ENCODE measurements at places on chromosomes 1 and 21.
A peak's percentile ranks its signal among the peaks of the same experiment; 100 is the strongest.

DNA sequence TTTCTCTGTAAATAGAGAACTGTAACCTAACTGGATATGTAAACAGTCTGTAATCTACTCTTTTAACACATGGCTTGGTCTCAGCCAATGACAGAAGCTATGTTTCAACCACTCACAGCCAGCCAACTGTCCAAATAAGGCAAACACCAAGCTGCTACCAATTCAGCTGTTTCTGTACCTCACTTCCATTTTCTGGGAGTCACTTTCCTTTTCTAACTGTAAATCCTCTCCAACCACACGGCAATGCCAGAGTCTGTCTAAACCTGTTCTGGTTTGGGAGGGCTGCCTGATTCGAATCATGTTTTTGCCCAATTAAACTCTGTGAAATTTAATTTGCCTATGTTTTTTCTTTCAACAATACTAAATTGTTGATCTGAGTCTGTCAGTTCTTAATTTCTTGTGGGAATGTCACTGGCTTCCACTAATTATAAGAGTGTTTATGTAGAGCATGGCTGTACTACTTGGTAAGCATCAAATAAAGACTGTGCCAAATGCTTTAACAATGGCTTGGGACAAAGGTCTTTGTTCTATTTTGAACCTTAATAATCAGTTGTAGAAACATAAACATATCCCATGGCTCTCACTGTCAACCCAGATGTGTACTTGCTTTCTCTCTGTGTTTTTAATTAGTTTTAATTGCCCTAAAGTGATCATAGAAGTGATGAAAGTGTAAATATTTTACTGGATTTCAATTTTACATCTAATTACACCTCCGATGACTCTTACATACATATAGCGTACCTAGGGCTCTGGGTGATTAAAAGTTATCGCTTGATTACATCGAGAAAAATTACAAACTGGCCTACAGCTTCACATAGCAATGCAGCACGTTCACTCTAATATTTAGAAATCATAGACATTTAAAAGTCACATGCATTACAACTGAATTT lies 1144.6 kb upstream of the TMPRSS15 start:
- DNase-seq = no peak

GRCh38 chr1:66240491-66241484 lies 293.2 kb upstream of the SGIP1 start:
- DNase-seq = no peak

DNA sequence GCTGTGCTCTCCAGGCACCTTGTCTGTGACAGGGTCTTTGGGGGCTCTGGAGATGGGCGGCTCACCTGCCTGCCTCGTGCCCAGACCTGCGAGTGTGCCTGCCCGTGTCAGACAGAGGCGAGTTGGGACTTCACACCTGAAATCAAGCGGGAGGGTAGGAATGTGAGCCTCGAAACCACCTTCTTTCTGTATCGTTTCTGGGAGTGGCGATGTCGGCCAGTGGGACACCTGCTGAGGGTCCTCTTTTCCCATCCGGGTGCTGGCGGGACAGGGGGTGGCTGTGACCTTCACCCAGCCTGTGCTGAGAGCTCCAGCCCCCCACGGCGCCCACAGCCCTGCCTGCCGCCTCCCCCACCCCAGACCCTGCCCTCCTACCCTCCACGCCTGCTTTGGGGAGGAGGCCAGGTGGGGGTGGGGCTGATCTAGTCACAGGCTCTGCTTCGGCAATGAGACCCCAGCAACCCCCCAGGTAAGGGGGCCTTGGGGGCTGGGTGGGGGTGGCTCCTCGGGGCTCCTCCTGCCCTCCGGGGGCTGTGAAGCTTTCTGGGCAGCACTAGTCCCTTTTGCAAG lies 15.6 kb upstream of the FAAP20 start:
- no peak for DNase-seq

DNA sequence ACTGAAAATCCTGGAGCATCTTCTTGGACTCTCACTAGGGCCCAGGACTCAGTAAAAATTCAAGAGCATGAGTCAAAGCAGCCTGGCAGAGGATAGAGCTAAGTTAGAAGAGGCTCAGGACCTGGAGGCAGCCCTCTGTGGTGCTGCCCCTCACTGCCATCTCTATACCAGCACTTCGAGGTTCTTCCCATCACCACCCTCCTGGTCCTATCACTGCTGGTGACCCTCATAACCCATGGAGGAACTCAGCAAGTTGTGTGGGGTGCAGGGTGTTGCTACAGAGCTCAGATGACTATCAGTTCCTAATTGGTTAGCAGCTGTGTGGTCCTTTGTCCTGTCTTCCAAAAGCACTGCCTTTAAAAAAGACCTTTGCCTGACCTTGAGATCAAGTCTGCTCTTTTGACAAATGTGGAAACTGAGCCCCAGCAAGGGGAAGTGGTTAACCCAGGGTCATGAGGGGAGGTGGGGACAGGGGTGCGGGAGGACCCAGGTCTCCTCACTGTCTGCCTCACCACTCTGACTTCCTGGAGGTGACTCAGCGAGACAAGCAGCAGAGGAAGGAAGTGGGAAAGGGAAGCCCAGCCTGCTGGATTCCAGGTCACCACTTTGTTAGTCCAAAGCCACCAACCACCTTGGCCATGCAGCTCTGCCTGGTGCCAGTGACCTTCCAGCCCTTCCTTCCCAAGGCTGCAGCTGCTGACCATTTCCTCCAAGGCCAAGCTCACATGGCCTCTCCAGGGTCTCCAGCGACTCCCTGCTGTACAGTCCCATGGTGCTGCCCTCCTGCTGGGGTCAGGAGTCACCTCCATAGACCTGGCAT lies 199.4 kb upstream of the EDN2 start:
- no peak for DNase-seq

- DNase-seq = no peak
Measured at GRCh38 chr1:77983997-77984355, 5.1 kb upstream of the FUBP1 start.

DNA sequence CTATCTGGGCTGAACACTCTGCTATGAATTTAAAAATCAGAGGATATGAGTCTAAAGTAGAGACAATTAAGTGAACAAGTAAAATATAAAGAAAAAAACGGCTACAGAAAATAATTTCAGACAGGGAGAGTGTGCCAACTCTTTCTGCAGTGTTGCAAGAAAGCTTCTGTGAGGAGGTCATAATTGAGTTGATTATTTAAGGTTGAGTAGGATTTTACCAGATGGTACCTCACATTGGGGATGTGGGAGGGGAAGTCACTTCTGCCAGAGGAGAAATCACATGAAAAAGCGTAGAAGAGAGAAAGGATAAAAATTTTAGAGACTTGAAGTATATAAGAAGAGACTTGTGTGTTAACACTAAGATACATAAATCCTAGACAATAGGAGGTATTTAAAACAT lies 238.0 kb upstream of the NCAM2 start:
- no peak for DNase-seq

- DNase-seq = no peak
Measured at GRCh38 chr1:227270554-227270953, 47.7 kb downstream of the CDC42BPA start.

DNA sequence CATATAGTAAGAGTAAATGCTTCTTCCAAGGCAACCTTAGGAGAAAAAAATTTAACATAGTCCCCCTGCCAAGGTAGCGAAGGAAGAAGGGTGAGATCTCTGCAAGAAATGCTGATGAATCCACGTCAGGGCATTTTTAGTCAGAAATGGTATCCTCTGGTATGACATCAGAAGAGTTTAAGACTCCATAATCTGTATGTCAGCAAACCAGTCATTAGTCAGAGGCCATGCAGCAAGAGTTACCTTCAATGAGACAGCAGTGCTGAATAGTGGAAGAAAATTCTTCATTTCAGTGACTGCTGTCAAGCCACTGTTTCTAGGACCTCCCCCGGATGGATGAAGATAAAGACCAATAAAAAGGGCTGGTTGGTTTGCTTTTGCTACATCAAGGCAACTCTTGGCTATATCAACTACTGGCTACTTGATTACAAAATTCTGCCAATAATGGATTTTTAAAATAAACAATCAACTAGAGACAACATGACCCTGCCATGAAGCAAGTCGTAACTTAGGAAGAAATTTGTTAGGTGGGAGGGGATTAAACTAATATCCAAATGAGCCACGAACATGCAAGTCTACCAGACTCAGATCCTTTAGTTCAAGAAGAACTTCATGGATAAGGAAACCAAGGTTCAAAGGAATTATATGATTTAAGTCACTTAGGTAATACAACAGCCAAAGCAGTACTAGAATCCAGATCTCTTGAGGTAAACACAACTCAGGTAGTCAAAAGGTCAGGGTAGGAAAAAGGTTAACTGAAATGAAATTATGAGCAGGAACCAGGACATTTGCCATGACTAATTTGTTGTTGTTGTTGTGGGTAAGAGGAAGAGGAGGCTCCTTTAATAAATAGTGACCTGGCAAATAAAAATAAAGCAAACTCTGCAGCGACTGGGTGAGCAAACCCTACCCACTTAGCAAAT lies 25.6 kb upstream of the GUCA2A start:
- DNase-seq = no peak

DNA sequence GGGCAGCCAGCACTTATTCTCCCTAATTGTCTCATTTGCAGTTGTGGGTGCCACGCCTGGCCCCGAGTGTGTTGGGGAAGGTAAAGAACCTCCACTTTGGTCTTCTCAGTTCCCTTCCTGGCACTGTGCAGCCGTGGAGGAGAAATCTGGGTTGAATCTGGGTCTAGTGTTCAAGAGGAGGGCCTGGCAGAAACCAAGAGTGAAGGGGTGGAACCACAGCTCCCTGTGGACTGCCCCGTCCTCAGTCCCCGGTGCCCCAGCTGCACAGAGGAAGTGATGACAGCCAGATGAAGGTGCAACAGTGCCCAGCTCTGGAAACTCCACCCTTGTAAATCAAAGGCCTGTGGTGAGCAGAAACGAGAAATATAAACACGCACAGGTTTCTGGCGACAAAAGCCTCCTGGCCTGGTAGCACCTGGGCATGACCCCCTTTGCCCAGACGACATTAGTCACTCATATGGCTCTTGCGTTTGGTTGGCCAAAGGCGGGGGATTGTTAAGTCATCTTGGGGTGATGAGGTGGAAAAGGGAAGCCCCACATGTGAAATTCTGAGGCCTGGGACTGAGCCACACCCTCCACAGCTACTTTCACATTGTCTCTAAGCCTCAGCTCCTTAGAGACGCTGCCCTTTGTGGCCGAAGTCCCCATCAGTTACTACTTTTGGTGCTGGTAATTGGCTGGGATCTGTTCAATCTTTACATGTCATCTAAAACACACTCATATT lies 4.2 kb upstream of the ECE1 start:
- peak; percentile 76 for DNase-seq

DNA sequence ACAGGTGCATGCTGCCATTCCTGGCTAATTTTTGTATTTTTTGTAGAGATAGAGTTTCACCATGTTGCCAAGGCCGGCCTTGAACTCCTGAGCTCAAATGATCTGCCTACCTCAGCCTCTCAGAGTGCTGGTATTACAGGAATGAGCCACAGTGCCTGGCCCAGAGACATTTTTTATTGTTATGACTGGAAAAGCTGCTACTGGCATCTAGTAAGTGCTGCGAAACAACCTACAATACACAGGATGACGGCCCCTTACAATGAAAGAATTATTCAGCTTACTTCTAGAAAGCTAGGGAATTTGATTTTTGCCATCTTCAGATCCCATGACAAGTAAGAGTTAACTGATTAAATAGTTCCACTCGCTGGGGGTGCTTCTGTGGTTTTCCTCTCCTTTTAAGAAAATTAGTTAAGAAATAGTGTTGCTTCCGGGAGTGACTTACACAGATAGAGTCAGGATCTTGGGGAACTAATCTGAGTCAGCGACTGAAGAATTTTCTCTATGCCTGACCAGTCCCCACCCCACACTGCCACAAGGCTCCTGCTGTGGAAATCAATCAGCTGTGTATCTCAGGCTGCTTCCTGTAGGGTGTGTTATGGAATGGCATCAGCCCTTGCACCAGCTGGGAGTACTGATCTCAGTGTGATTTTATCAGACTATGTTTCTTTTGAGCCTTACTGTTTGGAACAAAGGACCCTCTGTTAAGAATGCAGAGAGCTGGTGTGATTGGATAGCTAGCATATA lies 93.0 kb upstream of the BMP8A start:
- no peak for DNase-seq

- DNase-seq = no peak
Measured at GRCh38 chr1:202037706-202038296, 27.4 kb downstream of the ELF3 start.

DNA sequence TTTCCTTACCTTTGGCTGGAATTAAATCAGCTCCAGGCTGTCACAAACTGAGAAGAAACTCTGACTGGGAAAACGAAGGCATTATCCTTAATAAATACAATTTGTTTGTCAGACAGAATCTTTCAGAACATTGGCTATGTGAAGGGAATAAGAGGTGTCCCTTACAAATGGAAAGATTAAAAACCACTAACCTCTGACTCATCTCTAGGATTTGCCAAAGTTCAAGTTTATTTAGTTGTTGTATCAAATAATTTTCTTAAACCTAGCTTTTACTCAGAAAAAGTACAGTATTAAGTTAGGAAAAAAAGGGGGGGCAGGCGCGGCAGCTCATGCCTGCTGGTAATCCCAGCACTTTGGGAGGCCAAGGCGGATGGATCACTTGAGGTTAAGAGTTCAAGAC lies 15.7 kb downstream of the SERTAD4 start:
- DNase-seq = no peak

DNA sequence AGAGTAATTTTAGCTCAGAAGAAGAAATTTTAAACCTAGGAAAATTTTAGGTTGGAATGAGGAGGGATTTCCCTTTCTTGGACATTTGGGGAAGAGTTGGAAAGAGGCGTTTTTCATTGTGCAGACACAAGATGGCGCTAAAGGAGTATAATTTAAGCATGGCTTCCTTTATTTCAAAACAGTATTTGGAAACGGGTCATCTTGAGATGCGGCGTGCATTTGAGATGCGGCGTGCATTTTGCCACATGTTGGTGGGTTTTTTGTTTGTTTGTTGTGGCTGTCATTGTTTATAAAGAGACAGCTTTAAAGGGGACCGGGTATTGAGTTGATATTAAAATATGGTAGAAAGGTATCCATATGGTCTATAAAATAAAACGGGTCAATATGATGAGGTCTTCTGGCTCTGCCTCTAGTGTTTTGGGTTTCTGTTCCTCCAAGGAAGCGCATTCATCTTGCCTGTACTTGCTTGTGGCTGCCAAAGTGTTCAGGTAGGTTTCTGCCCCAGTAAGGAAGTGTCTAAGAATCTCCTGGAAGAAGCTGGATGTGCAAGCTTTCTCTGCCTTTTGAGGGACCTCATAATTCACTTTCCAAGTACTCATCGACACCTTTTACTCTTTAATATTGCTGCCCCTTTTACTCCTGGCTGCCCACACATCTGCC lies 210.3 kb downstream of the SLC35F3 start:
- DNase-seq = peak; percentile 9

GRCh38 chr21:33286076-33286475 lies 19.9 kb downstream of the IL10RB start:
- no peak for DNase-seq

DNA sequence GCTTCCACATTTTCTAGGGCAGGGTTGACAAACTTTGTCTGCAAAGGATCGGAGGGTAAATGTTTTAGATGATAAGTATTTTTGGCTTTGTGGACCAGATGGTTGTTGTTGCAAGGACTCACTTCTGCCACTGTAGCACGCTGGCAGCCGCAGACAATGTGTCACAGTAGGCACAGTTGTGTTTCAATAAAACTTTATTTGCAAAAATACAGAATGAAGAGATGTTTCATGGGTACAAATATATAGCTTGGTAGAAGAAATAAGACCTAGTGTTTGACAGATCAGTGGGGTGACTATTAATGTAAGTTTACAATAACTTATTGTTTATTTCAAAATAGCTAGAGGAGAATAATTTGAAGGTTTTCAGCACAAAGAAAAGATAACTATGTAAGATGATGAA lies 127.8 kb downstream of the GRIK3 start:
- no peak for DNase-seq

- DNase-seq = peak; percentile 47
Measured at GRCh38 chr1:161044908-161045735, 655 bp downstream of the USF1 start.

- DNase-seq = no peak
Measured at GRCh38 chr1:99943223-99943794, 26.5 kb upstream of the SLC35A3 start.

- no peak for DNase-seq
Measured at GRCh38 chr1:201020721-201021629, 2.5 kb downstream of the KIF21B start.

Data from stimulated activated CD4-positive, alpha-beta T cell treated with anti-CD3 and anti-CD28 coated beads, TNF-alpha, amount 100 ng/mL, for 24 hours (primary cell).